Foreskin keratinocyte (primary cell): ENCODE measurements at places on chromosomes 3 and 15. TPM values are rescaled to one million over a fixed set of nuclear protein-coding genes. Genes with fewer than 3 reads are reported as not detected.

SLC12A8 gene
- 10.5 and 11.2 TPM in 2 replicates for total RNA-seq

ESYT3 gene
- total RNA-seq, result 0.78 and 0.92 TPM in 2 replicates

SNX22 gene
- total RNA-seq, result 0.07 and 0.14 TPM in 2 replicates

NT5DC2 gene
- total RNA-seq, result 121 and 127 TPM in 2 replicates

PRTG gene
- not detected in 2 replicates for total RNA-seq

ABHD2 gene
- total RNA-seq, result 32.7 and 41.4 TPM in 2 replicates

CDV3 gene
- 202 and 218 TPM in 2 replicates for total RNA-seq

RGMA gene
- 1.4 and 1.8 TPM in 2 replicates for total RNA-seq

CPN2 gene
- total RNA-seq, result not detected in 2 replicates

ATP13A4 gene
- not detected in 2 replicates for total RNA-seq
